Hematopoietic multipotent progenitor cell (in vitro differentiated cells): ENCODE measurements at places on chromosomes 2 and 18.

DNA sequence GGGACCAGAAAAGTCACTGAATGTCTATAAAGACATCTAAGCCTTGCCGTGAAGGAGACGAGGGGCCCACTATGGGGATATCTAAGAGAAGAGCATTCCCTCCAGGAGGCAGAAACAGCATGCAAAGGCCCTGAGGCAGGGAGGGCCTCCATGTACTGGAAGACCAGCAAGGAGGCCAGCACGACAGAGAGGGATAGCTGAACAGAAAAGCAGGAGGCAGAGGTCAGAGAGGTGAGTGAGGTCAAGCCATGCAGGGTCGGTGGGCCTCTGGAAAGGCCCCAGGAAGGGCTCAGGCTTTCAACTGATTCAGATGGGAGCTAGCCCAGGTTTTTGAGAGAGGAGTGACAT, 5.7 kb downstream of the TRABD2A start:
- no peak for DNase-seq

GRCh38 chr2:237715459-237715947, 83.1 kb upstream of the RBM44 start:
- no peak for DNase-seq

DNA sequence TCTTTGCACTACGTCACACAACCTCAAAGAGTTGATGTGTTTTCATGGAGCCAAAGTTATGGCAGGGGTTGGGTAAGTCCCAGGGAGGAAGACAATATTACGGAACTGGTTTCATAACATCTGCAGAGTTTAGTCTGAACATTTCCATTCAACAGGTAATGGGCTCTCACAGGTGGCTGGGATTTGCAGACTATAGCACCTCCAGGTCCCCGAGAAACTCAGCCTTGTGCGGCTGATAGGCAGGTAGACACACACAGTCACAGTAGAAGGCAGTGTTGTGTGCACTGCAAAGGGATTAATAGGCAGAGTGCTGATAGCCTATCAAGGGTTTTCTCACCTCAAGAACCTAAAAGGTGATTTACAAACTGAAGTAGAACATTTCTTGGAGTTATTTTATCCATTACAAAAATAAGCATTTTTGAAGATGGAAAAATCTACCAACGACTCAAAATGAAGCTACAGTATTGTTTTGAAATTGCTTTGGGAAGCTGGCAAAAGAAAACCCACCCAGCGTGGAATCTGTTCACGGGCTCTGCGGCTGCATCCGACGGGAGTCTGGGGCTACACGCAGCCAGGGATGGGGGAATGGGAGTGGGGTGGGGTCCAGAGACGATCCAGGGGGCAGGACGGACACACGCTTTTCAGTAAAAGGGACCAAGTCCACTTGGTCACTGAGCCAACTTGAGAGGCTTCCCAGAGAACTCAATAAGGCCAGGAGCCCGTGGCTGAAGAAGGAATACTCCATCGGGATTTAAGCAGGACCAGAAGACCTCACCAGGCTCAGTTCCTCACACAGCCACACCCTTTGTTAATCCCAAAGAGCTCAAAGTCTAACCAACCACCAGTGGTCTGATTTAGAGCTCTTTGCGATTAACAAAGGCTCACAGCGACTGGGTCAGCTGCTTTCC, 82.9 kb downstream of the CHRNA1 start:
- DNase-seq: no peak

DNA sequence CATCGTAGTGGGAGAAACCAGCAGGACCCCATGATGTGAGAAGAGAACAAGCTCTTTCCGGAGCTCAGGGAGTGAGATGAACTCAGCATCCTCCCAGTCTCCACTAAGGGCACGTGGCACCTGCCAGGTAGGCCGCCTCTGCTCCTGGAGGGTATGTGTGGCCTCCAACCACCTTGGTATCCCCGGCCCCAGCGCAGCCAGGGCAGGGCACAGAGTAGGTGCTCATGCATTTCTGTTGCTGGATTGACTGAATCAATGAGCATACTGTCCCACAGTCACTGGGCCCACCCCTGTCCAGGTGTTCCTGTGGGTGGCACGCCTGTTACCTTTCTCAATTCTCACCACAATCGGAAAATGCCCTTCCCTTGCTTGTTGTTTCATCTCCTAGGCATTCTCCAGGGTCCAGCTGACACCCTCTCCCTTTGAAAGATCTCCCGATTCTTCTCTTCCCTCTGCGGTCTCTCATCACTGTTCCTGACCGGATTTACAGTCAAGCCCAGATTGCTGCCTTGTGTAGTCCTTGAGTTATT, 138.5 kb upstream of the SMAD2 start:
- no peak for DNase-seq

DNA sequence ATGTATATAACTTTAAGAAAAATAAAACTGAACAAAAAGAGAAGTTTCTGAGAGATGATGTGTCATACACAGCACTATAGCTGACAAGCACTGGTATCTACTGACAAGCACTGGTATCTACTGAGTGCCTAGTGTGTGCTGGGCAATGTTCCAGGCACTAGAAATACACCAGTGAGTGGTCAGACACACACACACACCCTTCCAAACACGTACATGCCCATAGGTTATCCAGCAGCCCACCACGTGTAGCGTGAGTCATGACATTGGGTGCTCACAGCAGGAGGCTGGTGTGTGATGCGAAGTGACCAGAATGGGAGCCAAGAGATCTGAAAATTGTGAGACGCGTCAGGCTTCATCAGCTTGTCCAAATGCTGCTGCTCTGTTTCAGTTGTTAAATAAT, 12.2 kb upstream of the GNAL start:
- DNase-seq: no peak

- DNase-seq: no peak
Observed at GRCh38 chr2:238521002-238521401, 94.3 kb downstream of the ASB1 start.

DNA sequence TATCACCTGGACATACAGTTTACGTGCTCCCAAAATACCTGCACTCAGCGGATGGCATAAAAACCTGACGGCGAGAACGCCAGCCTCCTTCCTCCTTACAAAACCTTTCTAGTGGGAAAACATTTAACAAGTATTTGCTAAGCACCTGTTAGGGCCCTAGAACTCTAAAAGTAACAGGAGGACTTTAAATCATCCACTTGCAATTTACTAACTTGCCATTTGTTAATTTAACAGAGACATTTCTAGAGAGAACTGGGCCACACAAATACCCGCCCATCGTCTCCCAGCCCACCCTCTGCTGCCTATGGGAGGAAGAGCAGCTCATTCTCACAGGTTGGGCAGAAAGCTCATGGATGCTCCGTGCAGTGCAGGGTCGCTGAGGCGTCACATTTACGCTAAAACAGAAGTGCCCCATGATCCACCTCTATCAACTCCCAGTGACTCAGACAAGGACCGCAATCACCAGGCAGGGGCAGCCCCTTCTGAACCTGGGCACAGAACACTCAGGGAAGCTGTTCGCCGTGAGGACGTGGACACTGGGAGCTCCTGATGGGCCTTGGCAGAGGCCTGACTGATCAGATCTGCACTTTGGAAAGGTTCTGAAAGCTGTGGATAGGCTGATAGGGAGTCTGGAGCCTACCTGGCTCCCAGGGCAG, 106.9 kb downstream of the HDAC4 start:
- no peak for DNase-seq

- no peak for DNase-seq
Observed at GRCh38 chr2:12774395-12774727, 57.6 kb downstream of the TRIB2 start.

GRCh38 chr18:79624356-79625170, 55.0 kb upstream of the CTDP1 start:
- no peak for DNase-seq

- DNase-seq: no peak
Observed at GRCh38 chr2:162749994-162750393, 88.6 kb downstream of the KCNH7 start.

DNA sequence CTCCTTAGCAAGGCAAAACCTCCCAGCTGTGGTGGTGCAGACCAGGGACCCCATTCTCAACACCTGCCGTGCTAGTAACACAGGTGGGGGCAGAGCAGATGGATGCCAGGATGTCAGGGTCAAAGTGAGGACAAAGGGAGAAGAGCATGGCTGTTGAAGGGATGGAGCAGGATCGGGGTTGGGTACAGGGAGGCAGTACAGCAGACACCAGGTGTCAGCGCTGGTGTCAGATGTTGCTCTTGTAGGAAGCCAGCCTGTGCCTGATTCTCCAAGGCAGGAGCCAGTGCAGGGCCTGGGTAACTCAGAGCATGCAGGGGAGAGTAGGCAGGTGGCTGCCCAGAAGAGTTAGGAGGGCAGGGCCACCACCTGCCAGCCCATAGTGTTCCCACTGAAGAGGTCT, 222.1 kb upstream of the SPRED2 start:
- DNase-seq: no peak

DNA sequence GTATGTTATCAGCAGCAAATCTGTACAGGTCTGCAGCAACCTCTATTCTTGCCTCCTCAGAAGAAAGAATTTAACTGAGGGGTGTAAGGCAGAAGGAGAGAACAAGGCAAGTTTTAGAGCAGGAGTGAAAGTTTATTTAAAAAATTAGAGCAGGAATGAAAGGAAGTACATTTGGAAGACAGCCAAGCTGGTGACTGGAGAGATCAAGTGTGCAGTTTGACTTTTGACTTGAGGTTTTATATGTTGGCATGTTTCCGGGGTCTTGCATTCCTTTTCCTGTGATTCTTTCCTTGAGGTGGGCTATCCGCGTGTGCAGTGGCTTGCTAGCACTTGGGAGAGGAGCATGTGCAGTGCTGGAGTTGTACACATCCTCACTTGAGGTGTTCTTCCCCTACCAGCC, 16.5 kb upstream of the CERS6 start:
- DNase-seq: no peak

GRCh38 chr2:219901155-219901554, 273.7 kb downstream of the SLC4A3 start:
- no peak for DNase-seq

- no peak for DNase-seq
Observed at GRCh38 chr2:197871780-197872456, 67.5 kb downstream of the PLCL1 start.

- DNase-seq: no peak
Observed at GRCh38 chr2:199772035-199772976, 78.7 kb downstream of the FTCDNL1 start.

- no peak for DNase-seq
Observed at GRCh38 chr2:166127217-166128155, at the start of gene SCN1A. Gene SCN1A, minus strand, starts transcription at chr2:166128020. Its CDS starts 54,399 bp downstream, at chr2:166073621.

GRCh38 chr2:159030674-159031380, 62.4 kb downstream of the TANC1 start:
- peak; percentile 43 for DNase-seq

GRCh38 chr2:60821133-60821469, 60.3 kb upstream of the REL start:
- no peak for DNase-seq

DNA sequence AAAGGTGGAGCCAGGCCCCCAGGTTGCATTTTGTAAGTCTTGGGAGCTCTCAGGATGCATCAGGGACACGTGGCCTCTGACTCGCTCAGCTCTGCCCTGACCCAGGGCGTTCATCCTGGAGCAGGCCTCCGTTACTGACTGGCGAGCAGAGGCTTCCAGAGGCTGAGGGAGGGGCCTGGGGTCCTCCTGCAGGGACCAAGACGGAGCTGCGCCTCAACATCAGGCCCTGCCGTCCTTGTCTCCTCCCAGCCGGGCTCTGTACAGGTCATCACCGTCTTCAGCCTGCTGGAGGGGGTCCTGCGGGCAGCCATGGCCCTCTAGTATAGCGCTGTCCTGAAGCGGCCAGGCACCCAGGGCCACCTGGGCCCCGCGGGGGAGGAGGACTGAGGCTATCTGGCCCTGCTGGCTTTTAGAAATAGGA, 10.2 kb upstream of the ALPP start:
- no peak for DNase-seq
